ENCODE measurements at places on chromosomes 11 and 22.

DNA sequence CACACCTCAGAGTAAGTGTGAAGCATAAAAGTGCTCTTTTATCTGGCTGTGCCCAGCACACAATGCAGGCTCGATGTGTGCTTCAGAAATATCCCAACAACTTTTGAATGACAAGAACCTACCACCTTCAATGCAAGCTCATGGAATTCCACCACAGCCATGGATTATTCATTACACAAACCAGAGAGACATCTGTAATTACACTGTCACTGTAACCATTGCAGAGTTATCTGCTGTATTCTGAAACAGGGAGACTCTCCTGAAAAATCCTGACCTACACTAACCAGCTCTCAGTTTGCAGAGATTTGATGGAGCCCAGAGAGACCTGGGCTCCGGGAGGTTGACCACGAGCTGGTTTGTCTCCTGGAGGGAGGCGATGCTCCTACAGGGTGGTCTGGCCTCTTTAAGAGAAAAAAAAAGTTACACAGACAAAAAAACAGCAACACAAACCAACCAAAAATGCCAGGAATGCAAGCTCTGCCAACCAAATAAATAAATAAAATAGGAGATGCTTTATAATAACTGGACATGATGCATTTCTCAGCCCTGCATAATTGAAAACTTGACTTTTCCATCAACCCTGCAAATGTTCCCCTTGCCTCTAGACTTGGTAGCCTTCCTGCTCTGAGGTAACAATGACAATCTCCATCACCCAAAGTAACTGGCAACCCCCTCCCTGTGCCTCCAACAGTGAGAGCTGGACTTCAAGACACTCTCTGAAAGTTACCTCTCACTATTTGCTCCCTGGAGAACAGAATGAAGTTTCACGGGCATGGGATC lies 69.7 kb downstream of the ETS1 start:
- no peak for DNase-seq

DNA sequence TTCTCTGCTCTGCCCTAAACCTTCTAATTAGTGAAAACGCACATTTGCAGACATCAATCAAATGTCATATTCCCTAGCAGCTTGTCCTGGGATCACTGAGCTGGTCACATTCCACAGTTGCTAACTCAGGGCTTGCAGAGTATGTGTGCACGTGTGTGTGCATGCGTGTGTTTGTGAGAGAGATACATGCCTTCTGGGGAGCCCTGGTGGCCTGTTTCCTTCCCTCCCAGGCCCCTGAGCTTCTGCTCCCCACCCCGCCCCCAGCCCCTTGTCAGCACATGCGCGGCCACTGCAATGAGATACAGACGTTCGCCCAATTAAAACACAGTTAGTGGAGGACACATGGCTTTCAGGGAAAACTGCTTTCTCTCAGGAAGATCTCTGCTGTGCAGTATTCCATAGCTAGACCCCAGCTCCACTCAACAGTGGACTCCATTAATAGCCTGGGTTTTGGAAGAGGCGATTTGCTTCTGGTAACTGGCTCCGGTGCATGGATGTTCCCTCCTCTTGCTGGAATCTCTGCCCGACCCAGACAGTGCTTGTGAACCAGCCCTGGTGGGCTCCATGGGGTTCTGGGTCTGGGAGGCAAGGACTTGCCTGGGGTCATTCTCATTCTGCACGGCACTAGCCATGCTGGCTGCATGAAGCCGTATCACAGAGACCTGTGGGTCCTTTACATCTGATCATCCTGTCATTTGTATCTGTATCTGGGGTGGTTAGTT lies 17.7 kb downstream of the LRP5 start:
- no peak for DNase-seq

DNA sequence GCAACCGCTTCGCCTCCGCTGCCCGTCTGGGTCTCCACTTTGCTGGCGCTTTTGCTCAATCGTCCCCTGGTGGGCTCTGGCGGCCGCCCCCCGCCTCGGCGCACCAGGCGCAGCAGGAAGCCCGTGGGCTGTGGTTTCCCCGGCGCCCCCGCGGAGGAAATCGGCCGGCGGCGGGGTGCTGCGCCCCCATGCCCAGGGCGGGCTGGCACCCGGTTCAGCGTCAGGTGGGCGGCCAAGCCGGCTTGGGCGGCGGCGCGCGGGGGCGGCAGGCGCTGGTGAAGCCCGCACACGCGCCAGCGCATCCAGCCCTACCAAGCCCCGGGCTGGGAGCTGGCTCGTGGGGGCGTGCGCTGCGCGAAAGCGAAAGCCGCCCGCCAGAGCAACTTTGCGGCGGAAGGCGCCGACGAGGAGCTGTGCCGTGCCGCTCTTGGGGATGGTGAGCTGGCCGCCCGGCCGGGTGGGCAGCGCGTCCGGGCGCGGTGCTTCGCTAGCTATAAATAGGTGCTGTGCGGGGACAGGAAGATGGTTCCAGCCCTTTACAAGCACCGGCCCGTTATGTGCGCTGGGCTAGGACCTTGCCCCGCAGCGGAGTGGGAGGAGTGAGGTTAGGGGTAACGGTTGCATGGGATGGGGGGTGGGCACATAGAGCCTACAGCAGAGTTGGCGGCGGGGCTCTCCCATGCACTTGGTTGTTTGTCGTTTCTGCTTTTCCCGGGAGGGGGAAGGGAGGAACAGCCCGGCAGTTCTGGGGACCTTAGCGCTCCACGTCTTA lies 25.0 kb upstream of the SUSD2 start:
- peak; percentile 56 for DNase-seq

DNA sequence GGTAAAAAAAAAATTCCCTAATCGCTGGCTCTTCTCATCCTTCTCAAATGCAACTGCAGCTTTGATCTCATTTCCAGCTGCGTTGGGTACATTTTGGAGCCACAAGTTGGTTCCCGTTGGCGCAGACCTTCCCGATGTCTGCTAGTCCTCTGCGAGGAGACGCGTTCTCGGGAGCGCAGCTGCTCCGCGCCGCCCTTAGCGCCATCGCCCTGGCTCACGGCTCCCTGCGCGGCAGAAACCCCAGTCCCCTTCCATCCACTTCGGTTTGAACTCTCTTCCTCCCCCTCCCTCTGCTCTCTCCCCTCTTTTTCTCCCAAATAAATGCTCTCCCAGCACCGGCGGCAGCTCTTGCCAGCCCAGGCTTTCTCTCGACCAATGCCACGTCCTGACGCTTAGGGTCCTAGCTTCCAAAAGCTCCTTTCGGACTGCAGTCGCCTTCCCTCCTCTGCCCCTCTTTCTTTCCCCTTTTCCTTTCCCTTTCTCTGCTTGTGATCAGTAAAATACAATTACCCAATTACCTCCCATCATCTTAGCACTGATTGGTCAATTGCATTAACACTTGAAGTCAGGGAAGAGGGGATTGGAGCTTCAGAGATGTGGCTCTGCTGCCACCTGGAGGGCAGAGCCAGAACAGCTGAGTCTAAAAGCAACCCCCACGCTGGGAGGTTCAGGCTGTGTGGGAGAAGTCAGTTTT lies 1165.7 kb downstream of the LRRC4C start:
- no peak for DNase-seq

- DNase-seq = no peak
Observed at GRCh38 chr22:46399251-46400024, 63.9 kb downstream of the TRMU start.

DNA sequence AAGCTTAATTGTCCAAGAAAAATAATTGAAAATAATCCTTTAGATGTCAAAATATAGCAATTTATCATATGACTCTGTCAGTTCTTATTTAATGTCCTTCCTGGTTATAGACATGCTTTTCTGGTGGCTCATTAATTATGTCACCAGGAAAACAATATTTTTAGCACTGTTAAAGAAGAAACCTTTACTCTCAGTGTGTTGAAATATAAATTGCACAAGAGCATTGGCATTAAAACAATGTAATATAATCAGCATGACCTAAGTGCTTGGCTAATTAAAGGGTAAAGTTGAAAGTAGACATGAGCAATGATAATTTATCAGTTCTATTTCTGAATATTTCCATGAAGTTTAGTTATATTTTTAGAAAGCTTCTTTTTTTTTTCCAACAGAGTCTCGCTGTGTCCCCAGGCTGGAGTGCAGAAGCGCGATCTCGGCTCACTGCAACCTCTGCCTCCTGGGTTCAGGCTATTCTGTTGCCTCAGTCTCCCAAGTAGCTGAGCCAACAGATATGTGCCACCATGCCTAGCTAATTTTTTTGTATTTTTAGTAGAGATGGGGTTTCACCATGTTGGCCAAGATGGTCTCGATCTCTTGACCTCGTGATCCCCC lies 232.3 kb downstream of the JRKL start:
- no peak for DNase-seq

DNA sequence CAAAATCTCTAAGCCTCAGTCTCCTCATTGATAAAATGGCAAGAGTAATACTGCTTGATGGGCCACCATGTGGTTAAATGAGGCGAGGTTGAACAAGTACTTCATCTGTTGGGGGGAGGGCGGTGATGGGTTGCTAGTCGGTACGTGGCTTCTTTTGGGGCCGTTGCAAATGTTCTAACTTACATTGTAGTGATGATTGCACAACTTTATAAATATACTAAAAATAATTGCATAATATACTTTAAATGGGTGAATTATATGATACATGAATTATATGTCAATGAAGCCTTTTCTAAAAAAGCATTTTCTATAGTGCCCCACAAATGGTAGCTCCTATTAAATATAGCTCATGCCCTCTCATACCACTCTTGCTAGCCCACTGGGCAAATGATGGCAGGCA lies 6.5 kb downstream of the MS4A8 start:
- DNase-seq = no peak

- DNase-seq = no peak
Observed at GRCh38 chr22:23105919-23106318, 35.6 kb downstream of the GNAZ start.

- no peak for DNase-seq
Observed at GRCh38 chr11:120511820-120512738, 531 bp downstream of the GRIK4 start.

Data from CD4-positive, alpha-beta memory T cell (primary cell).